ENCODE measurements at places on chromosomes 6 and 20. TPM values are rescaled to one million over a fixed set of nuclear protein-coding genes. Genes with fewer than 3 reads are reported as not detected.

GRCh38 chr6:111874025-111874415 is 768 bp upstream of the FYN start:
- peak; percentile 14 for DNase-seq

- no peak for DNase-seq
Measured at GRCh38 chr20:5056801-5057599, 55.7 kb upstream of the SLC23A2 start.

DNA sequence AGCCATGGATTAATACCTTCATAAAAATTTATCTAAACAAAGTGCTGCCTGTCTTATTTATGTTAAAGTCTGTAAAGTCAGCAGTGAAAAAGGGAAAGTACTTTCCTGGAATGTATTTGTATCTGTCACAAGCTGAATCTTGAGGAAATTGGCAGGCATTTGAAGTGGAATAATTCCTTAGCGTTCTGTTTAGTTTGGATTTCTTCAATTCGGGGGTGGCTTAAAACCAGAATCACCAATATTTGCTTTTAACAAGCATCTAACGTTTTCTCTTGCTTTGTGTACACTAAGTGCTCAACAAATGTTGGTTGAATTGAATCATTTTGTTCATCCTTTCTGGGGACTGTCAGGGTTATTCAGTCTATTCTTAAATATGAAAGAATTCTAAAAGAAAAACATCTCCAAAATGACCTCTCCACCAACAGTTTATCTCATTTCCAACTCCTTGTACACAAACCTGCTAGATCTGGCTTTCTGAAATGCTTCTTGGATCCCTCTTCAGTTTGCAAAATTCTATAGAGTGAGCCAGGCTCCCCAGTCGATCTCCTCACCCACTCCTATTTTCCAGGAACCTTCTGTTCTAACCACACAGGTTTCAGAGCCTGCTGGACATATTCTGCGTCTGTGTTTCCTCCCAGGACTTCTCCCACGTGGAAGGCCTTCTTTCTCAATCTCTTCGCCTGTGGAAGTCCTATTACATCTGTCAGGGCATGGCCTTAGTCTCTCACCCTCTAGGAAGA is 2.0 kb upstream of the NPEPL1 start:
- no peak for DNase-seq

DNA sequence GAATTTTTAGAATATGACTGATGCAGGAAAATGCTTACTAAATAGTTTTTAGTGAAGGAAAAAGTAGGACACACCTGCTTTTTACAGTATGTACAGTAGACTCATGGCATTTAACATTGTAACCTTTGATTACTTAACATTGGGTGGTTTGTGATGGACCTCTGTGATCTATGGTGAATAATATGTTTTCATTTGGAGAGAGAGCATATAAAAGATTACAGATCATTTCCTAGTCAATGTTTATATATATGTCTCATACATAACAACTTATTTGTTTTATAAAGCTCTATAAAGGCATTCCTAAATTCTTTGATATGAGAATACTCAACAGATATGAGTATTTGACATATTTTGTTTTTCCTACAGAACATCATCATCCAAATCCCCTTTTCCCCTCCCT is 129.3 kb upstream of the PDE7B start:
- no peak for DNase-seq

DNA sequence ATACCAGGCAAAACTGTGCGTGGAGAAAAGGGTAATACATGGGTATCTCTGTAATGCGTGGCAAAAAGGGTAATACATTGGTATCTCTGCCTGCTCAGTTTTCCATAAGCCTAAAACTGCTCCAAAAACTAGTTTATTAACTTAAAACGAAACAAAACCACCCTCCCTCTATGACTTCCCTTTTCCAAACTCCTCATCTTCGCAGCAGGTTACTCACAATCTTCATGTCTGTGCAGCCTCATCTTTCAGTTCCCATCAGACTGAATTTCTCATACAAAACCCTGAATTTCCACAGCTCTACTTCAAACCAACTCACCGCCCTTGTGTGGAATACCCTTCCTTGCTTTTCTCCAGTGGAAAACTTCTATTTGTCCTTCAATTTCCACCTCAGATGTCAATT is 199.4 kb downstream of the PHACTR1 start:
- no peak for DNase-seq

DNA sequence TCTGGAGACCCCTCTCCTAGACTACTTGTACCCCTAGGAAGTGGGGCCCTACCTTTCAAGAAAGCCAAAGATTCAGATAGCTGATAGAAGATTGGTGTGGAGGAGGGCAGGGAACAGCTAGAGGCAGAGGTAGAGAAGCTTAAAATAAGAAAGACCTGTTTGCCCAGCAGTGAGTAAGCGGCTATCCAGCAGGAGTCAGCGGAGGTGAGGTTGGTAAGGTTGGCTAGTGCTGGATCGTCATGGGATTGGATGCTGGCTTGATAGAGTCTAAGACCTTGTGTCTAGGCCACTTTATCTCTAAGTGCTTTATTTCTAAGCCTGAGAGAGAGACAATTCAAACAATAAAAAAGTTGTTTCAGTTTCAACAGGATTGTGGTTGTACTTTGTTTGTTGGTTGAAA is 19.1 kb downstream of the ANKS1A start:
- DNase-seq = no peak

GRCh38 chr20:12113075-12113467 is 195.4 kb downstream of the BTBD3 start:
- DNase-seq = no peak

GRCh38 chr6:17817763-17818162 is 111.0 kb upstream of the NUP153 start:
- no peak for DNase-seq

GRCh38 chr20:49483696-49484123 is 1.2 kb upstream of the KCNB1 start:
- DNase-seq = no peak

- DNase-seq = no peak
Measured at GRCh38 chr6:145588981-145589380, 146.3 kb downstream of the EPM2A start.

DNA sequence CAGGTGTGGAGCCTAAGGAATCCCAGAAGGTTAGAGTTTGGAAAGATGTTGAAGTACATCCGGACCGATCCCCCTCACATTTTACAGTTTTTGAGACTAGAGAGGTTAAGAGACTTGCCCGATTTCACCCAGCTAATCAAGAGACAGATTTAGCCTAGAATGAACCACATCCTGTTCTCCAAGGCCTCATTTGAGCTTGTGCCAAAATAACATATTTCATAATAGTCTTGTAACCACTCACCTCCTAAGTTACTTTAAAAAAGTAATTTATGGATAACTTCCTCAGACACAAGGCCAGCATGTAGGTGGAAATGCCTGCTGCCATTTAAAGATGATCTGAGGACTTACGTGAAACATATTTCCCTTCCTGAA is 39.8 kb upstream of the ARHGAP18 start:
- no peak for DNase-seq

- no peak for DNase-seq
Measured at GRCh38 chr20:25022680-25023079, 30.1 kb upstream of the APMAP start.

- DNase-seq = no peak
Measured at GRCh38 chr6:40108736-40109135, 174.5 kb upstream of the MOCS1 start.

The OTOR gene
- 0.82 TPM for total RNA-seq

The SLC22A16 gene
- total RNA-seq = not detected

The ENPP1 gene
- total RNA-seq = 0.41 TPM

The CPNE5 gene
- total RNA-seq = 12.6 TPM

The GPX5 gene
- total RNA-seq = not detected

The TMEM217 gene
- total RNA-seq = 1.2 TPM

Measured in frontal cortex (tissue), 4 donors.